ENCODE measurements at places on chromosomes 13 and 19.
A peak's percentile ranks its signal among the peaks of the same experiment; 100 is the strongest.

- no peak for DNase-seq
Measured at GRCh38 chr19:960020-960419, 24.1 kb upstream of the WDR18 start.

DNA sequence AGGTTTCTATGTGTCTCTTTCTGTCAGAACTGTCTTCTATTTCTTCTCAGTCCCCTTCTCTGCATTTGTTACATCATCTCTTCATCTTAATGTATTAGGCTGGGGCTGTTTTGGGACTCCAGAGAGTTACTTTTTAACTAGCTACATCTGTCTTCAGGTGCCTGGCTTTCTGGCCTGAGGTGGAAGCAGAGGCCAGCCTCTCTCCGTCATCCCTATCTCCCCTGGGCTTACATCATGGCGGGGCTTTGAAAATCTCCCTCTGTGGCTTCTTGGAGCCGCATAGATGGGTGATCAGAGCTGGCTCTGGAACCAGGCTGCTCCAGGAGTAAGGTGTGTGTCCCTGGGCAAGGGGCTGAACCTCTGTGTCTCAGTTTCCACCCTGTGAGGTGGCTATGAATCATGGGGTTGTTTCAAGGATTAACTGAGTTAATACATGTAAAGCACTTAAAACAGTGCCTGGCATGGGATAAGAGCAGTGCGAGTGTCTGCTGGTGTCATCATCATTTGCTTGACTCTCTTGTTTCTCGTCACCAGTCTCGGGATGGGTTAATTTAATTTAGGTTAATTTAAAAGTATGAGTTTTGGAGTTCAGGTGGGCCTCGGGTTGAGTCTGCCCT lies 2.0 kb downstream of the EPN1 start:
- DNase-seq, result no peak

- no peak for DNase-seq
Measured at GRCh38 chr19:13135068-13136062, 14.8 kb downstream of the STX10 start.

DNA sequence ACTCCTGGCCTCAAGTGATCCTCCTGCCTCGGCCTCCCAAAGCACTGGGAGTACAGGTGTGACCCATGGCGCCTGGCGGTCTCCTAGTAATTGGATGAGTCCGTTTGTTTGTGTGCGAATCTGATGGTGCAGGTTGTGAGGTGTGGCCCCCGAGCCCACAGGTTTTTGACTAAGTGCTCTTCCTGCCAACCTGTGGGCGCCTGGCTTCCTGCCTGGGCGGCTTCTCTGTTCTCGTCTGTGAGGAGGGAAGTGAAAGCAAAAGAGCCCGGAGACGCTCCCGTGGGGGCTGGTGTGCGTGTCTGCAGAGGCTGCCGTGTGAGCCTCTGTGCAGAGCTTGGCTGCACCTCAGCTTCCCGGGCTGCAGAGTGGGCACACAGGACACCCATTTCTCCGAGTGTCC lies 10.0 kb downstream of the ARHGAP45 start:
- DNase-seq, result peak; percentile 84

GRCh38 chr13:41384749-41385503 lies 72.4 kb upstream of the RGCC start:
- DNase-seq, result no peak

DNA sequence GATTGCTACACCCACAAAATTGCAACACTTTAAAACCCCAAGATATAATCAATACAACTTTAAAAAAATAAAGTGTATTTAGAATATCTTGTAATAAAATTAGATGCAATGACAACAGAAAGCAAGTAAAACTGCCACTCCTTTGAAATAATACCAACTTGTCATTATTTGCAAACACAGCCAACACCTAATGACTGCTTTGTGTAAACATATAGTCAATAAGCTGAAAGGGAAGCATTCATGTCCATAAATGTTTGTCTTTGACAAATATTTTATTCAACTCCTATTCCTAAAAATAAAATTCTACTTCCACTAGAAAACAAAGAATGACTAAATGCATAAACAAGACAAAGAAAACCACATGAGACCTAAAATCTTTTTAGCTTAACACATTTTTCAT lies 6.6 kb downstream of the SMAD9 start:
- DNase-seq, result no peak

GRCh38 chr19:38583219-38583984 lies 34.4 kb downstream of the MAP4K1 start:
- DNase-seq, result peak; percentile 25

DNA sequence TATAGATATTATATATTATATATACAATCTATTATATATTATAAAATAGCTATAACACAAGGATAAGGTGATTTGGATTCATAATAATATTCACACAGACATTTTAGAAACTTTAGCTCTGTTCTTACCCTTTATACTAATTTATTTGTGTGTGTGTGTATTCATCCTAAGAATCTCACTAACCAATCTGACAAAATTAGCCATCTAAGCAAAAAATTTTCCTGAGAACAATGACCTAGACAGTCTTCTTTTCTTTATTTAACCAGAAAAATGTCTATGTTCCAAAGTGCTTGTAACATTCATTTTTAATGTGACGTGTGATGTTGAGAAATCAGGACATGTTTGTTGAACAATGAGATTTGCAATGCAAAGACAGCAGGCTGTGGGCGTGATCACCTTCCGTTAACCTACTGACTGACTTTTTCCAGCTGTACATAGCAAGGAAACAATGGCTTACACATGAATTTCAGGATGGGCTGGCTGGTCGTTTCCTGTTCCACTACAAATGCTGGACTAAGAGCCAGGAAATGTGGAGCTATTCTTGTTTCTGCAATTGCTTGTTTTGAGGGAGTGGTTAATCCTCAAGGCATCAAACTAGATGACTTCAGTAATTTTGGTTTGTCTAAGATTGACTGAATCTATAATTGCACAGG lies 634.6 kb upstream of the ARGLU1 start:
- no peak for DNase-seq

Measured in activated B cell treated with CpG ODN at 0.5 μM for 24 hours (primary cell).